ENCODE measurements at places on chromosomes 6 and 20.

- DNase-seq = no peak
Observed at GRCh38 chr6:24329451-24329850, 28.4 kb downstream of the DCDC2 start.

GRCh38 chr6:15287670-15288375 lies 42.0 kb downstream of the JARID2 start:
- DNase-seq = no peak

DNA sequence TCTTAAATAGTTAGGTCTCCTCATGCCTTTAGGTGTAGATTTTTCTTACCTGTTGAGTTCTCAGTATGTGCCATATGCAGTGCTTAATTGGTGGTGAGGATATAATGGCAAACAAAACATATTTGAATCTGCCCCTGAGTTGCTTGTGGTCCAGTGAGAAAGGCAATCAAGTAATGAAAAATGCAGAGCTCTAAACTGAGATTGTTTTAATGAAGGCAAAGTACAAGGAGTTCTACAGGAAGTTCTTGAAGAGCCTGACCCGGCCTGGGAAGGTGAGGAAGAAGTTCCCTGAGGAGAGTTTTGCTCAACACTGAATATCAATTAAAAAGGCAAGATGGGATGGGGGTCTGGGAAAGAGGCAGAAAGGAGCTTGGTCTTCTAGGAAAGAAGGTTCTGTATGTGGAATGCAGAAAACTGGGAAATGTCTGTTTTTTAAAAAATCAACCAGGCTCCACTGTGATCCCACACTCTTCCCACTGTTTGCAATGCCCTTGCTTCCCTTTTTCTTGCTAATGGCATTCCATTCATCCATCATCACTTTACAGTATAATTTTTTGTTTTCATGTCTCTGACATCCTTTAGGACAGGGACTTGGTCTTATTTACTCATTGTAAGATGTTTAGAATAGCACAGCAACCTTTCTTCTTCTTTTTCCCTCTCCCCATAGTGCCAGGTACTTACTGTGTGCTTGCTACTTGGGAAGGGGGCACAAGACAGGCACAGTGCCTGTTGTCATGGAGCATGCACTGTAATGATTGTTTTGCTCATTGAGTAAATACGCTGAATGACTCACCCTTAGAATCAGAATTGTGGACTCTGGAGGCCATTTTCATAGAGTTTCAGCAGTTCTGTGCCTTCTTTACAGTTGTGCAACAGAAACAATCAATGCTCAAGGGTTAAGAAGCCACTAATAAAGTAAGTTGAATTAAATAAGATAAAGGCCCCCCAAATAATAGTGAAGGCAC lies 64.3 kb downstream of the ANKS1A start:
- no peak for DNase-seq

DNA sequence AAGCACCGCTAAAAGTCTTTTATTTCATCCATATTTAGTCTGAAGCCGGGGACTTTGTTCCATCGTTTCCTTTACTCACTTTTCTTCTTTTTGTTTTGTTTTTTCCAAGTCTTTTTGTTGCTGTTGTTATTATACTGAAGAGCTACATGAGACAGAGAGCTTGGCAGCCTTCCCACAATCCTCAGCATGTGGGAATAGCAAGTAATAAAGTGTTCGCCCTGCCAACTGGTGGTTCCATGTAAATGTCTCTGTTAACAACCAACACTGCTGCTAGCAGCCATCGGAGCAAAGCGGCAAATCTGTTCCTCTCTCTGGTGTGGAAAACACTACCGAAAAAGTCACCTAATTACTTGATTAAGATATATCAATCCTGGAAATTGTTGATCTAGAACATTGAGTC lies 437.8 kb upstream of the ID4 start:
- DNase-seq = no peak

DNA sequence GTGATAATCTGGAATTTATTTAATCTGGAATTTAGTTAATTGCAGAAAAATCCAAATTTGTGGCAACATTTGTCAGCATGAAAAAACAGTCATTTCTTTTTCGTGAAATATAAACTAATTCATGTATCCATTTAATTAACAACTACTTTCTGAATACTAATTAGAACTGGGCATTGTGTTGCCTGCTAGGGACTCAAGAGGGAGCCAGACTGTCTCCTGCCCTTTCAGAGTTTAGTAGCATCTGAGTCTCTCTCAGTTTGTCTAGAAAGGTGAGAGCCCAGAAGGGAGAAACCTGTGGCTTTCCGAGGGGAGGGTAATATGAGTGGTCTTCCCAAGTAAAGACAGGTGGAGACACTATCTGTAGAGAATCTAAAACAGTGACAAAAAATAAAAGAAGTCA lies 210.9 kb upstream of the HDDC2 start:
- DNase-seq = no peak

DNA sequence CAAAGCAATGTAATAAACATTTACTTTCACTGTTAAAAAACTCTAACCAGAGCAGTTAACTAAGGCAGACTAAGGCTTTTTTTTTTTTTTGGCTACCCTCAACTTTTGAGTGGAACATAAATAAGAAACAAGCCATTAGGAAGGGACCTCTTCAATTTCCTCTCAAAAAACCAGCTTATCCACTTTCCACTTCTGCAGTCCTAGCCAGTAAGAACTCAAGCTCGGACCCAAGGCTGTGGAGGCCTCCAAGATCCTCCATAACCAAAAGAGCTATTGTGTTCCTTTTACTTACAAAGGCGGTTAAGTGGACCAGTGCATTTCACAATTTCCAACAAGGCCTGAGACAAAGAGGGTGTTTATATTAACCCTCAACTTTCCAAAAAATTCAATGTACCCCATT lies 5.3 kb downstream of the KCNK5 start:
- DNase-seq = no peak

DNA sequence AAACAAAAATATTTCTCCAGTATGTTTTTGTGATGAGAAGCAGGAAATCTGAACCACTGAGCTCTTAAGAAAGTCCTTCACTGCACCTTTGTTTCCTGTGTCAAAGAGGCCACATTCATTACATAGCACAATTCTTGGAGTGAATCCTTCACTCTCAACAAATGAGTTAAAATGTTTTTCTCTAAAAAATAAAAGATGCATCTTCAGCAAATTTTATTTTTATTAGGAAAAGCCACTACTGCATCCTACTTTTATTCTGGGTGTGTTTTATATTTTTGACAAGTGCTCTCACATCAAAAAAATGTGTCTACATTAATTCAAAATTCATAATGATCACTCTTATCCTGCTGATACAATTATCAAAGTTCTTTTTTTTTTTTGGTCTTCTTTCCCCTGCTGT lies 76.3 kb downstream of the PLCB4 start:
- no peak for DNase-seq

DNA sequence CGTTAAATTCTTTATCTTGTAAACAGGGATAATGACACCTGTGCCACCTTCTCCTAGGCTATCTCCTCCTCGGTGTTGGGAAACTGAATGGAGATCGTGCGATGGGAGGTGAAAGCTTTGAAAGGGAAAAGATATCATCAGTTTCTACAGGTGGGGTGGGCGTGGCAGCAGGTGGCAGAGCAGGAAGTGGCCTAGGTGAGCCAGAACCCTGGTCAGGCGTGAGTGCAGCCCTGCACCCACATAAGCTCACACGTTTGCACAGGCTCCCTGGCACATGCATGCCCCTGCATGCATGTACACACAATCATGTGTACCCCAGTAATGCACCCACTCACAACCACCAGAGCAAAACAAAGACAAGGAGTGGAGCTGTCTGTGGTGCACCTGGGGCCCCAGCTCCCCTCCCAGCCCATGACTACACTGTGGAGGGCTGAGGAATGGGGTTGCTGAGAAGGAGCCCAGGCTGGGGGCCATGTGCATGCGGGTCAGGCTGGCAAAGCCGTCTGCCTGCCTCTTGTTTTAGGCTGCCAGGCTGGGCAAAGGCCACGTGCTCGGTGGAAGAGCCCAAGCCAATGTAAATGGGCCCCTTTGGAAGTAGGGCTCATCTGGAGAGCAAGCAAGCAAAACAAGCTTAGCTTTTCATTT lies 61.5 kb downstream of the TFAP2C start:
- no peak for DNase-seq

DNA sequence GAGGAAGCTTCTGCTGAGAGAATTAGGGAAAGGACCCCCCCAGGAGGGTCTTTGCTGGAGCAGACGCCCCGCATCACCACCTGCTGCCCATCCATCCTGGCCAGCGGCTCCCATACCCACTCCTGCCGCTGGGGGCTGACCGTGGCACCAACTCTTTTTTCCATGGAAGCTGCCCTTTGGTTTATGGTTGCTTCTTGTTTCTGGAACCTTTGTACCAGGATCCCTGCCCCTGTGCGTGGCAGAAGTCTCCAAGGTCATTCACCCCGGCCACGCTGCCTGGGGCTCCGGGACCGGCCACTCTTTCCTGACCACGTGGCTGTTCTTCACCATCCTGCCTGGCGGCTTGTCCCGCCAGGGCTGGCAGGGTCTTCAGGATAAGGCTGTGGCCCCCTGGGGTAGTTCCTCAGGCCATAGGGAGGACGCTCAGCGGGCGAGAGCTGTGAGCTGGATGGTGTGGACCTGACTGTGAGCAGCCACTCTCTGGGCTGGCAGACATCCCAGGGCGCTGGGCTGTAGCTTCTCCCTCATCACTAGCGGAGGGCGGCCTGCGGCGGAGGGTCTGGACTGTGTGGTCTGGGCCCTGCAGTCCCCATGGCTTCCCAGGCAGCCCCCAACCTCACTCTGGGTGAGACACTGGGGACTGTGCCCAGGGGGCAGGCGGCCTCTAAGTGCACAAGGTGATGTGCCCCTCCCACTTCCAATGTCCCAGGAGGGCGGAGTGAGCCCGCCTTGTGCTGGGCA lies 22.8 kb upstream of the RBBP8NL start:
- no peak for DNase-seq

- DNase-seq = no peak
Observed at GRCh38 chr6:148240461-148240840, 102.2 kb upstream of the SASH1 start.

DNA sequence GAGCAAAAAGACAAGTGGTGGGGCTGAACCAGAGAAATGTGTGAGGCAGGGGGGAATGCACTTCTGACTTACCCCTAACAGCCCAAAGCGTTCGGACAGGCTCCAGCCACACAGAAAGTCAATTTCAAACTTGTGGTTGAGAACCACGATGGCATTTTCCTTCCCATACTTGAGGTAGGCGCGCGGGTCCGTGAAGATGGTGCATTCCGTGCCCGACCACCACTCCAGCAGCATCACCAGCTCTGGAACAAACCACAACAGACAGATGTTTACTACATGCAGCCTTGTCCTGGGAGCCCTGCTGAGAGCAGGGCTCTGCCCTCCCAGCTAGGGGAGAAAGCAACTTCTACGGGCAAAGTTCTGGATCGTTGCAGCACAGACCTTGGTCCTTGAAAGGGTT lies 107.7 kb downstream of the AGPAT4 start:
- no peak for DNase-seq

GRCh38 chr6:6091608-6092002 lies 84.9 kb upstream of the NRN1 start:
- no peak for DNase-seq

GRCh38 chr6:109466212-109466923 lies 10.8 kb upstream of the MICAL1 start:
- no peak for DNase-seq

GRCh38 chr6:134447423-134447822 lies 129.5 kb upstream of the SGK1 start:
- no peak for DNase-seq

- no peak for DNase-seq
Observed at GRCh38 chr6:106413016-106413415, 52.5 kb downstream of the CRYBG1 start.

GRCh38 chr20:31908424-31908823 lies 38.0 kb downstream of the TTLL9 start:
- no peak for DNase-seq

GRCh38 chr20:51876313-51876940 lies 74.1 kb upstream of the SALL4 start:
- no peak for DNase-seq

DNA sequence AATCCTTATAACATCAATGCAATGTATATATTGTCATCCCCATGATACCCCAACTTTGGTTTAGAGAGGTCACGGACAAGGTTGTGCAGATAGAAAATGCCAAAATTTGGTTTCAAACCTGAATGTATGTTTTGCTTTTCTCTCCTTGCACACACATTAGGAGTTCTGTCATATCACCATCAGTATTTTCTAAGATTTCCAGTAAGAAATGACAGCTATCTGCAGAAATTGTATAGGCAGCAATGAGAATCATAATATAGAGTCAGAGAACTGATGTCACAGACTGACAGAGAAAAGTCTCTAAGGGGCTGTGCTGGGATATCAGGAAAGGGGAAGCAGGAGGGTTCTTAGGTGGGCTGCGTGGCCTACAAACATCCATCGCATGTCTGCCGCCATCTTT lies 140.0 kb downstream of the AKAP7 start:
- DNase-seq = no peak

GRCh38 chr20:40081653-40082052 lies 607.4 kb downstream of the MAFB start:
- DNase-seq = no peak

Measured in common myeloid progenitor, CD34-positive (primary cell).